ENCODE measurements at places on chromosomes 1 and 21.
A peak's percentile ranks its signal among the peaks of the same experiment; 100 is the strongest.

DNA sequence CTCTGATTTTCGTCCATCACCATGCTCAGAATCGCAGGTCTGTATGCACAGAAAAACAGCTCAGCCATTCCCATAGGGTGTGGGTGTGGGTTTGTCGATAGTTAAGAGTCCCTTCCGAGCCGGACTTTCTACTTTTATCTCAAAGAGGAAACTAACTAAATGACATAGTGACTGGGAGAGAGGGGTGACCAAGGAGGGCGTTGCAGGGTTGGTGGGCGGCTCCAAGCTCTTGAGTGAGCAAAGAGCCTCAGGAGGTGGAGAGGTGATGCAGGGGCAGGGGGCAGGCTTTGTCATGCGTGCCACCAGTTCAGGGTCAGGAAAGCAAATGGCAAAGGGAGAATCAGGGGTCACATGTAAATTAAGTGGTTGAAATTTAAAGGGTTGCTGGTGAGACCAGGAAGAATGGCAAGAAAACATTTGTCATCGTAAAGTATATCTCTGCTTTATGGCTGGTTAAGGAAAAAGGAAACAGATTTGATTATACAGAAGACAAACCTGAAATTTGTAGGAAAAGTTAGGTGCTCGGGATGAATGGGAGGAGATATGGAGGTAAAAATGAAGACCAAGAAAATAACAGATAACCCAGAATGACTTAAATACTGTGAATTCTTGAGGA, 249.0 kb downstream of the SETD4 start:
- no peak for DNase-seq

GRCh38 chr1:101183388-101183699, 53.5 kb upstream of the S1PR1 start:
- peak; percentile 4 for DNase-seq

DNA sequence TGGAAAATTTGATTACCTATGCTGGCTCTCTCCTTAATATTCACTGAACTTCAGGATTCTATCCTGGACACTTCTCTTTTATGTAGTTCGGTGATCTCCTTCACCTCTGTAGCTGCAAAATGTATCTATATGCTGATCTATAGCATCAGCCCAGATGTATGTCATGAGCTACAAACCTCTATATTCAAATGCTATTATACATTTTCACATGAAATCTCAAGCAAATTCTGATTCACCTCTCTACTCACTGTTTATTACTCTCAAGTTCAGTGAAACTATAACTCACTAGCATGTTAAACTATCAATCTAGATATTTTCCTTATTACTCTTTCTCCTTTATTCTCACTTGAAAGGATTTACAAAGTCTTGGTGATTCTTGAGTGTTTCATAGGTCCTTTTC, 52.2 kb downstream of the PTPRC start:
- no peak for DNase-seq

DNA sequence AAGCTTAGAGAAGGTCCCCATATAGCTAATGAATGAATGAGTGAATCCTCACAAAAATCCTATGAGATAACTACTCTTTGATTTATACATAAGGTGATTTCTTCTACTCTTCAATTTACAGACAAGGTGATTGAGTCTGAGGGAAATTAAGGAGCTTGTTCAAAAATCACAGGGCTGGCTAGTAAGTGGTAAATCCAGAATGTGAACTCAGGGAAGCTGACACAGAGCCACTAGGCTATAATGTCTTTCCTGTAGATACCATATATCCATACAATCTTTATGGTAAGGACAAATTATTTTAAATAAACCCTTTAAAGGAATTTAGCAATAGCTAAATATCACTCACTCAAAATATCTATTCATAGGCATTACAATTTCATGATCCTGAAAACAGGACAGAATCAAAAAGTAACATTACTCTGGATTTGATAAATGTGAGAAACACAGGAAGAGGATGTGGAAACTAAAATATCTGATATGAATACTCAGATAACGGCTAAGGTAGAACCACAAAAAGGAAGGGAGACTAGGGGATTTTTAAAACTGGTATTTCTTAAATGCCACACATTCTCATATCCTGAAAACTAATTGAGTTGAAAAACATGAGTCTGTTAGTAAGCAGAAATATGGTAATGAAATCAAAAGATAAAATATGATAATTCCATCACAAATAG, 108.2 kb downstream of the NBPF12 start:
- no peak for DNase-seq

GRCh38 chr1:67609577-67610341, 75.2 kb upstream of the GADD45A start:
- no peak for DNase-seq

- DNase-seq = no peak
These were observed 224.1 kb downstream of the GPR52 start for GRCh38 chr1:174671826-174672225.

DNA sequence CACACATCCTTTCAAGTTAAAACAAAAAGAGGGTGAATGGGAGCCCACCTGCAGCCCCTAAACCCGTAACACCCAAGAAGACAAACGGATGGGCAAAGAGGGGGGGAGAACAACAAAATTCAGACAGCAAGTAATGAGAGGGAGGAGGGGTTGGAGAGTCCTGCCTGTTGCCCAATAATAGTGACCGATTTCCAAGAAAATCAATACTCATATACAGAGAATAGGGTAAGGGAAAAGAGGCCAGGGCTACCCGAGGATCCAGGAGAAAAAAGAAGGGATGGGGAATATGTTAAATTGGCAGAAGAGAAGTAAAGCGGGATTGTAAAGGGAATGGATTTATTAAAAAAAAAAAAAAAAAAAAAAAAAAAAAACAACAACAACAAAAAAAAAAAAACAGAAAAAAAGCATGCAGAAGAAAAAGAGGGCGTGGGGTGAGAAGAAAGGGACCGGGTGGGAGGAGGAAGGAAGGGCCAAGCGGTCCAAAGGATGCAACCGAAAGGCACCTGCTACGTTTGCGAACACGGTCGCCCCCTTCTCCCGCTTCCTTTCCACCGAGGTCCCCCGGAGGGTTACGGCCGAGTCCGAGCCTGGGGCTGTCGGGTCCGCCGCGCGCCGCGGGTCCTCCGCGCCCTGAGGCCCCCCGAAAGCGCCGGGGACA, 930 bp downstream of the SLC30A10 start:
- DNase-seq = no peak

GRCh38 chr1:155182052-155182550, 8.5 kb downstream of the TRIM46 start:
- DNase-seq = no peak

GRCh38 chr1:107954719-107955415, 10.1 kb downstream of the VAV3 start:
- DNase-seq = no peak

- peak; percentile 67 for DNase-seq
These were observed 112.1 kb downstream of the HLCS start for GRCh38 chr21:36854391-36854790.

DNA sequence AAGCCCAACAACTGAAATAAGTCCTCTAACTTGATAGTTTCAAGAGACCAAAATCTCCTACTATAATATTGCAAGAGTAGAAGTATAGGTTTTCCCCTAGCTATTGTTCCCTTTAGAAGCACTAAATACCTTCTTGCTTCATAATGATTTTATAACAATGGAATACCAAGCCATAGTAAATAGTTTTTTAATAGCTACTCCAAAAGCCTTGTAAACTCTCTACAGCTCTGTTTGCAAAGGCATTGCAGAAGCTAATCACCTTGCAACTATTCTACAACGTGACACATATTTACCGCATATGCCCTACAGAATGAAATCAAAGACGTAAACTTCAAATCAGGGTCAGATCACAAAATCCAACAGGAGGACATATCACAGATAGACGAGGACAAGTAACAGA, 451.5 kb upstream of the ZRANB2 start:
- DNase-seq = no peak

DNA sequence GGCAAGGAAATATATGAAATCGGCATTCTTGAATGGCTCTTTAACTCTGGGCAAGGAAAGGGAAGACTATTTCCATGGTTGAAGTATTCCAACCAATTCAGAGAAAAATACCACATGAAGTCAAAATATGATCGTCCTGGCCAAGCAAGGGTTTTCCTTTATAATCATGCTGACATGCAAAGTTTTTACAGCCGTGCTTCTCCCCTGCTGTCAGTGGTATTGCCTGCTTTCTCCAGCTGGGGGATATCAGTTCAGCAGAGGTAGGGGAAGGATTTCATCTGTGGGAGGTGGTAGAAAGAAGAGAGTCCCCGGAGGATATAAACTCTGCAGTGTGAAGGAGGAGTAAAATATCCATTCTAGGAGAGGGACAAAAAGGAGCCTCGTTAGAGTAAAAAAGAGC, 322.8 kb downstream of the PAPPA2 start:
- no peak for DNase-seq

DNA sequence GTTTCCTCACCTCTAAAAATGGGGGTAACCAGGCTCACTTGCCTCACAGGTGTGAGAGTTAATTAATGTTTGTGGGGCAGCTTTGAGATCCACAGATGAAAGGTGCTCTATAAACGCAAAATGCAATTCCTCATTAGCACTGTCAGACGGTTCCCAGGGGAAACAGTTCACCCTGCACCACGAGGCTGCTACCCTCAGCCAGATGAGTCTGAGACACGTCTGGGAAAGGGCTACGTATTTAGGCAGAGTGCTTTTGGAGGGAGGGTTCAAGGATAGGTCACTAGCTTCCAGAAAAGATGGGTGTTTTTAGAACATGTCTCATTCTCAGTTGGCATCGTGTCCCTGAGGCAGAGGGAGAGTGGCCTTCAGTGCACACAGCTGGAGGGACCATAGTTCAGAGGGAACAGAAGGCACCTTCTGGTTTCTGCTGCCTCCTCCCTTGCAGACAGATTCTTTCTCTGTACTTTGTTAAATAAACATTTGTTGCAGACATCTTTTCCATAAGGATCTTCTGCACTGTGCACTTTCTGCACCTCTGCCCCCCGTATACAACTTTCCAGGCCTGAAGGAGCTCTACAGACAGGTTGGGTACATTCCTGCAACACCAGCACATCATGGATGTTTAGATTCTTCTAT, 139.9 kb downstream of the CLIC6 start:
- peak; percentile 92 for DNase-seq

DNA sequence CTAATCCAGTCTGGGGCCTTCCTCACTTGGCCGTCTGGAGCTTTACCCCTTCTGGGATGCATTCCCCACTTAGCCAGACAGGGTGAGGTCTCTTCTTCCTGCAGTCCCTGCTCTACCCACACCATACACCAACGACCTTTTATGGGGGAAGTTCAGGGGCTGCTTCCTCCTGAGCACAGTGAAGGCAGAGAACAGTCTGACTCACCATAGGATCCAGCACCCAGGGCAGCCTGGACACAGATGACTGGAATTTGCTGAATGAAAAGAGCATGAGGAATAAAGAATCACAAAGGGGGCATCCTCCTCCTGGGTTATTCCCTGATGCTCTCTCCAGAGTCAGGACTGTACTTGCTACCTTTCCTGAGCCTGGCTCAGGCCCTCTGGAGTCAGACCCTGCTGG, 4.6 kb upstream of the FOXE3 start:
- DNase-seq = no peak

DNA sequence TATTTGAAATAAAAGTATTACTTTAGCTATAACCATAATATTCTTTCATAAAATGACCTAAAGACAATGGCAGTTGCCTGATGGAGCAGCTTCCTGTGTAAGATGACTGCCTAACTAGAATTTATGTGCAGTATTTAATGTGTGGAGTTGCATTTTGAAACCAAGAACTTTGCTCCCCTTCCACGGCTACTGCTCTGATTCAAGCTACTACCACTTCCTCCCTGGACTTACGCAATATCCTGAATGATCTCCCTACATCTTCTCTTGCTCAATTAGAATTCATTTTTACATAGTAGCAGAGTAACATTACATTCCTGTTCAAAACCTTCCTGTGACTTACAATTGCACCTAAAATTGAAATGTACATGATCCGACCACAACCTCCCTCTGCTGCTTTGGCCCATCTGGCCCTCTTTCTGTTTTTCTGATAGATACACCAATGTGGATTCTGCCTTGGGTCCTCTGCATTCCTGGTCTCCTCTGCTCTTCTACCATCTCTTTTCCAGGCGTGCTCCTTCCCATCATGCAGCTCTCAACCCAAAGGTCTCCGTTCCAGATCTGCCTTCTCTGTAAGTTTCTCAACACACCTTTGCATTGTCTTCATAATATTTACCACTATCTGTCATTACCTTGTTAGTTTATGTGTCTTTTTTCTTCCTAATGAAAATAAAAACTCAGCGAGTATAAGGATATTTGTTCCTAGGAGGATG, 47.4 kb upstream of the USP25 start:
- DNase-seq = peak; percentile 64

- DNase-seq = no peak
These were observed 33.9 kb upstream of the PUM1 start for GRCh38 chr1:31099293-31100032.

DNA sequence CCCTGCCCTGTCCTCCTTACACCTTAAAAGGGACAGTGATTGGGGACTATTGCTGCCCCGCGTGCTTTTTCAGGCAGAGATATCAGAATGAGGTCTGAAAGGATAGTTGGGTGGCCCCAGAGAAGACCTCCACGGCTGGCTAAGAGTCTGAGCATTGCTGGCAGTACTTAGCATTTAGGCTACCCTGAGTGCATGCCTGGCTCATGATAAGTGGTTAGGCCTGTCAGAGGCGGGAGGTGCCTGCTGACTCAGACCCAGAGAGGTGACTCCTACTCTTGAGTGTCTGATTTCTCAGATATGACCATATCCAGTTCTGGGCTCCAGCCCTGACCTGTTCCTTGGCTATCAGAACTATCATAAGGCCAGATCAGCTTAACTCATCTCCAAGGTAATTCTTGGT, 213.7 kb downstream of the PBX1 start:
- DNase-seq = peak; percentile 94

- DNase-seq = no peak
These were observed 93.4 kb upstream of the KCNK1 start for GRCh38 chr1:233520261-233521191.

GRCh38 chr1:76137746-76138145, 63.2 kb downstream of the ST6GALNAC3 start:
- no peak for DNase-seq

GRCh38 chr21:39105341-39105765, 77.9 kb downstream of the PSMG1 start:
- DNase-seq = peak; percentile 60

DNA sequence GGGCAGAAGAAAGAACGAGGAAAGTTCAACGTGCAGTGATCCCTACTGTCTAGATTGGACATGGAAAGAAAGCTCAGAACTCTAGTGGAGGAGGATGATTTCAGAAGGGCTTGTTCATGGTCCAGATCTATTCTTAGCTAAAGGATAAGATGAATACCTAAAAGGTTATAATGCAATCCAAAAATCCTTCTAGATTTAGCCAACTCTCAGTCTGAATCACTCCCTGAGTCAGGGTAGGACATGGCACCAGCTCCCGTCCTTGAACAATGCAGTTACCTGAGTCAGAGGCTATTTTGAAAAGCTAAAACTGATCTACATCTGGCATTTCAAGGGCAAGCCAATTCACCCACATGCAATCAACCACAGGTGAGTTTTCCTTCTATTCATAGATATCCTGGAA, 38.8 kb upstream of the HIVEP3 start:
- DNase-seq = no peak

DNA sequence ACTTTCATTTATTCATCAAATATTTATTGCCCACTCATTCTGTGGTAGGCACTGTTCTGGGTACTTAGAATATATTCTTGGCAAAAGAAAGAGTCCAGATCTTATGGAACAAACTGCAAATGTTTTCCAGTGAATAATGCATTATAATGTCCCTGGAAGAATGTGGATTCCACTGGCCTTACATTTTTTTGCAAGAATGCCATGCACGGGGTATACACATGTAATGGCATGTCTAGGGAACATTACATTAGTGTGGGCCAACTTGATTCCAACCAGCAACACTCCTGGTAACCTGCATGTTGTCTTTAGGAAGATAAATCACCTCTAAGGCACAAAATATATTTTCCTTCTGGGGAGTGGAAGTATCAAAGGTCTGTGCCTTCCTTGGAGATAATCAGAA, 33.0 kb upstream of the IFI44L start:
- DNase-seq = no peak
